T-helper 17 cell (primary cell): ENCODE measurements at places on chromosomes 16 and 17.

DNA sequence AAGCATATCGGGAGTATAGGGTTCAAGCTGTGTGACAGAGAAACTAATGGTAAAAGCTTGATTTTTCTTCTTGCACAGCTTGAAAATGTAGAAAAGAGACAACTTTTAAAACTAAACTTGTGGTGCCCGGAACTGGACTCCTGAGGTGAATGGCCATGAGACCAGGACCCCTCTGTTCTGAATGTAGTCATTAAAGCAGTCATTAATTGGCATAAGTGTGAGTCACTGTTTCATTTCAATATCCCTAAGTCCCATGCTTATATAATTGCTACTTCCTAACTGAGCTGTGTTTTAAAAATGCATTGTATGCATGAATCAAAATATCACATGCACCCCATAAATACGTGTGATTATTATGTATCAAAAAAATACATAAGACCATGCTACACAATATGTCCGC, 463.1 kb upstream of the DYNLRB2 start:
- no peak for DNase-seq

GRCh38 chr17:64084086-64084939, 45.6 kb downstream of the ERN1 start:
- DNase-seq: no peak

DNA sequence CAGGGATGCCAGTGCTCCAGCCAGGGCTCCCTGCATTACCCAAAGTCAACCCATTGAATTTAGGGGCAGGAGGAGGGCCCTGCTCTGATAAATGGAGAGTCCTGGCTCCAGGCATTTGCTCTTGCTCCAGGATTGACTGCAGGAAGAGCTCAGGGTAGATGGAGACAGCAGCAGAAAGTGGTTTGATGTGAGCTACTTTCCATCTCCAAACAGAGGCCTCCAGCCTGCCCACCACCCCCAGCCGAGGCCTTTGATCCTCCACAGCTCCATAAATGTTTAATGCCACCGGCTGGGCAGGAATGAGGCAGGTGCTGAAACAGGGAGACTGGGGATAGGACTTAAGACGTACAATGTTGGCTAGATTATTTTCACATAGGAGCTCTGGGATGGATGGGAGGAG, 4.3 kb upstream of the SEZ6 start:
- DNase-seq: no peak

GRCh38 chr17:562174-562573, 152.5 kb downstream of the VPS53 start:
- DNase-seq: no peak

GRCh38 chr17:61388561-61389356, 10.9 kb upstream of the TBX2 start:
- no peak for DNase-seq

- DNase-seq: no peak
Measured at GRCh38 chr16:75086281-75086680, 30.3 kb downstream of the LDHD start.

DNA sequence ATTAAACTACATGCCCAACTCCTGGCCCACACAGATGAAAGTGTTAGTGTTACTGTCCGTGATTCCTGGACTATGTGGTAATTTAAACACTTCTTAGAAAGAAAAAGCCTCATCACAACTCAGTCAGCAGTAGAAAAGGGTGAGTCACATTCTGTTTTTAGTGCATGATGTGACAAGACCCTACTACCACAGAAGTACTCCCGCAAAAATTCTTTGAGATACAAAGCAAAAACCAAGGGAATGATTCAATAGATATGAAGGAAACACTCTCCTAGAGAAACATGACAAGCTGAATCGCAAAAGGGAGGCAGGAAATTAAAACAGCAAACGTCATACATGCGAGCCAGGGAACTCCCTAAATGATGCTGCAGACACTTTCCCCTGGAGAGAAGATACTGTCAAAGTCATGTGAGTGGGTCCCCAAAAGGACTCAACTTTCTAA, 14.4 kb downstream of the SNN start:
- DNase-seq: no peak

DNA sequence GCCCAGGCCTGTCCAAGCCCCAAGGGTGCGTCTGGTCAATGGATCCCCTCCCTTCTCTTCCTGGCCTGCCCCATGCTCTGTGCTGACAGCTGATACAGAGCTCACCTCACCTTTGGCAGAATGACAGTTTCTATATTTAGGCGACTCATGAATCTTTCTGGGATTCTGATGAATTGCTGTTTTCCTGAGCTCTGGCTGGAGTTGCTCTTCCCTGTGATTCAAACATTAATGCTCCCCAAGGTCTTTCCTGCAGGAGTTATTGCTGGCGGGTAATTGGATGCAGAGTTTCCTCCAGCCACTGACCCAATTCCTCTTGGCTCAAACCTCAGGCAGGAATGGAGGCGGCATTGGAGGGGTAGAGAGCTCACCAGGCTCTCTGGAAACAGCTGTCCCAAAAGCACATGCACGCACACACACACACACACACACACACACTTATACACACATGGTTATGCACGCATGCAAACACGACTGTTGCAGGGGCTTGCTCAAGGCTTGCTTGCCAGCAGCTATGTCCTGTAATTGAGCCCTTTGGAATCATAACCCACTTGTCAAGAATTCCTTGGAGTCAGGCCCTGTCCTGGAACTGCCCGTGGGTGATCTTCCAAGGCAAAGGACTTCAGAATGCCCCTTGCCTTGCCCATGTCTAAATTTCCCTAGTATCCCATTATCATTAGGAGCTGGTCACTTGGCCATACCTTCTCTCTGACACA, 128.8 kb downstream of the ASIC2 start:
- no peak for DNase-seq

DNA sequence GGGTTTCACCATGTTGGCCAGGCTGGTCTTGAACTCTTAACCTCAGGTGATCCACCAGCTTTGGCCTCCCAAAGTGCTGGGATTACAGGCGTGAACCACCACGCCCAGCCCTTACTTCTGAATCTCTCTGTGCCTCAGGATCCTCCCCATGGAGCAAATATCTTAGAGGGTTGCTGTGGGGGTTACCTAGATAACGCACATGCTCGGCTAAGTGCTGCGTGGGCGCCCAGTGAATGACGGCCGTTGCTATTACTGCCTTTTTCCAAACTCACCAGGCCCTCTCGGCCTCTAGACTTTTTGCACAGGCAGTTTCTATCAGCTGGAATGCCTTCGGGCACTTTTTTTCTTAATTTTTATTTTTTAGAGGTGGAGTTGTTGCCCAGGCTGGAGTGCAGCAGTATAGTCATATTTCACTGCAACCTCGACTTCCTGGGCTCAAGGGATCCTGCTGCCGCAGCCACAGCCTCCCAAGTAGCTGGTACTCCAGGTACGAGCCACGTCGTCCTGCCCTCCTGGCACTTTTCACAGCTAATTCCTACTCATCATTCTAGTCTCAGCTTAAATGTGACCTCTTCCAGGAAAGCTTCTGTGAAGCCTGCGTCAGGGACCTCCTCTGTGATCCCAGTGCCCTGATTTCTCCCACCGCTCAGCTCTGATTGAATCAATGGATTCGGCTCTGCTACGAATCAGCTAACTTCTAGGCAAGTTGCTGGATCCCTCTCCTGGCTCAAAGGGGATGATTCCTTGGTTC, 8.6 kb downstream of the CCDC102A start:
- no peak for DNase-seq

GRCh38 chr16:56641166-56641565, 2.7 kb downstream of the MT1A start:
- no peak for DNase-seq

GRCh38 chr17:14298221-14298946, 2.5 kb upstream of the HS3ST3B1 start:
- no peak for DNase-seq

DNA sequence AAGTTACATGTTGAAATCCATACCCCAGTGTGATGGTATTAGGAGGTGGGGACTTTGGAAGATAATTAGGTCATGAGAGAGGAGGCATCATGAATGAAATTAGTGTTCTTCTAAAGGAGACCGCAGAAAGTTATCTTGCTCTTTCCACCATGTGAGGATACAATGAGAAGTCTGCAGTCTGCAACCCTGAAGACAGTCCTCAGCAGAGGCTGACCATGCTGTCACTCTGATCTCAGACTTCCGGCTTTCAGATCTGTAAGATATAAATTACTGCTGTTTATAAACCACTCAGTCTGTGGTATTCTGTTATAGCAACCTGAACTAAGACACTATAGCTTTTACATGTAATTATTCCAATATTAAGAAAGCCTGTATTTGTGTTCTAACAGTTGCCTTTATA, 116.7 kb upstream of the CES5A start:
- no peak for DNase-seq

GRCh38 chr16:70597135-70597835, 49.1 kb upstream of the IL34 start:
- DNase-seq: no peak

DNA sequence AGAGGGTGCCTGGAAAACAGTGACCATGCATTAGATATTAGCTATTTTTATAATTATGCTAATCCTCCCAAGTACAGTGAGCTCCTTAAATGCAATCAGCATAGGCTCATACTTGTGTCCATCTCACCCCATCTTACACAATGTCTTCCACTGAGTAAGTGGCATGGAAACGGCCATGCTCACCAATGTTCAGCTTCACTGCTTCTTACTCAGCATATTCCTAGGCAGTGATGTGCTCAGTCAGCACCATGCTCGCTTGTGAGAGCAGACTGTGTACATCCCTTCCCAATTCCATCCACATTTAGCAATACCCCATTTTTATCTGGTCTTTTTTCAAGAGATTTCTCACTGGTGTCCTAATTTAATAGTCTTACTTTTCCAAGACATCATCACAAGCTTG, 454.8 kb upstream of the SOX9 start:
- no peak for DNase-seq

- peak; percentile 54 for DNase-seq
Measured at GRCh38 chr17:57085448-57086068, 512 bp downstream of the AKAP1 start.

- DNase-seq: no peak
Measured at GRCh38 chr17:50480854-50481490, 2.3 kb downstream of the RSAD1 start.

DNA sequence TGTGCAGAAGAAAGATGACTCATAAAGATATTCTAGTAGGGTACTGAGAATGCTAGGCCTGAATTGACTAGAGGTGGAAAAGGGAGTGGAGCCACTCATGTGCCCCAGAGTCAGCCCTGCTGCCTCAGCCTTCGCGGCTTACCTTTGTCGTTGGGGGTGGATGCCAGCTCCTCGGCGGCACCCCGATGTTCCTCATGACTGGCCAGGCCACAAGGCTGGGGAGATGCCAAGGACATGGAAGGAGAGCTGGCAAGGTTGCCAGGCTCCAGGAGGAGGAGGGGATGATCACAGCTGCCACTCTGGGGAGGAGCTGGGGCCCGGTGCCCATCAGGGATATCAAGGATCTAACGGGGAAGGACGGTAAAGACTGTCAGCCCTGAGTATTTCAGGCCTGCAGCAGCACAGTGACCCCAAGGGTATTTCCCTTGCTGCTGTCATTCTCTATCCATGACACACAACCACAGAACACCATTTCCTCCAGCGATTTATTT, 9.7 kb upstream of the SLC35B1 start:
- DNase-seq: no peak

- DNase-seq: no peak
Measured at GRCh38 chr17:73588891-73589290, 55.4 kb downstream of the SDK2 start.

GRCh38 chr16:54067322-54068065, 219.1 kb downstream of the IRX3 start:
- no peak for DNase-seq

DNA sequence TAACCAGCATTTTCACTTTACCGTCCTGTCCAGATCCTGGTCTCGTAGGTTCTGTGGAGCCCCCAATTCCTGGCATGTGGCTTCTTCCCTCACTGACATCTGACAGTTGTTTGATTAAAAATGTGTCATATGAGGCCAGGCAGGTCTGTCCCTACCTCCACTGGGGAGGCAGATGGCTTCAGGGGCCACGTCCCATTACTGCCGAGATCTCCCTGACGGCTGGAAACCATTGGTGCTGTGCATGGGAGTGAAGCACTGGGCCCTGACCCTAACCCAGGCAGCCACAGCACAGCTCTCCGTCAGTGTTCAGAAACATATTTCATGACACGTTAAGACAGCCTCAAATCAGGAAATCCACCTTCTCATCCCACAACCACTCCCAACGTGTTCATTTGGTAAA, 77.5 kb downstream of the GNAO1 start:
- no peak for DNase-seq

DNA sequence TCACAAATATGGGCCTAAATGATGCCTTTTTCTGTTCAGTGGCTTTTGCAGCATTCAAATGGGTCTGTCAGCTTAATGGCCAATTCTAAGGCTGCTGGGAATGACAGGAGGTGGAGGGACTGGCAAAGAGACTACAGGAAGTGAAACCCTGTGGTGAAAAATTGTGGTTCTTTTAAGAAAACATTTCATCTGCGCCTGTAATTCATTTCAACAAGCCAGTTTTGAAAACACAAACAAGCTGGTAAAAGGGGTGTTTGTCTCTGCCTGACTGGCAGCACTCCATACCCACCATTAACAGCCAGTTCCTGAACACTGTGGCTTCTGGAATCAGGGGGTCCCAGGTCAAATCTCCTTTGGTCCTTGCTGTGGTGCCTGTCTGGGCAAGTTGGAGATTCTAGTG, 3.6 kb upstream of the KDM8 start:
- no peak for DNase-seq

- DNase-seq: no peak
Measured at GRCh38 chr17:69981441-69981840, 93.6 kb upstream of the KCNJ16 start.

DNA sequence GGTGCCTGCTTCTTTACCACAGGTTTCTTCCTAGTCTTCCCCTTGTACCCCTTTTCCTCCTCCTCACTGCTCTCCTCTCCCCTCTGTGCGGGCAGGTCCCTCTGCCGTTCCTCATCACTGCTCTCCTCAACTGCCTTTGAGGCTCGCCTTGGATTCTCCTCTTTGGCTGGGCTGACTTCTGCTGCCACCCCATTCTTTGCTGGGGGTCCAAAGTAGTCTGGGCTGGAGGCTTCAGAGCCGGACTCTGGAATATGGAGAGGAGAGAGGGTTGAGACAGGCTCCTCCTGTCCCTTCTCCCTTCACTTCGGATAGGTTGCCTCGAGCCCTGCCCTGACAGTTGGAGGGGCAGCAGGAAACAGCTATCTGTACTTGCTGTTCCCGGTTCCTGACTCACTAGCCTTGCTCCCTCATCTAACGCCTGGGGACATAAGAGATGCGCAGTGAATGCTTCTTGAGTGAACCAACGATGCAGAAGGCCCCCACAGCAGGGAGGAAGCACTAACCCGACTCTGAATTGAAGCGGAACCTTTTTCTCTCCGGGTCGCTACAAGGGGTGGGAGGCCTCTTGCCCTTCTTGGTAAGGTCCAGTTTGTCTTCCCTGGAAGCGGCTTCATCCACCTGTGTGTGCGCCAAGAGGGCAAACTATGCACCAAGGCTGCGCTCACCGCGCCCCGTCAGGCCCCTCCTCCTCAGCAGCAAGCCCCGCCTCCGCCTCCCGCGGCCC, 655 bp downstream of the HIRIP3 start:
- no peak for DNase-seq

GRCh38 chr17:30312226-30312625, 20.5 kb upstream of the BLMH start:
- DNase-seq: no peak

GRCh38 chr17:37568350-37569053, 40.7 kb downstream of the SYNRG start:
- DNase-seq: no peak

GRCh38 chr17:20934288-20934687, 108.5 kb downstream of the USP22 start:
- DNase-seq: no peak

GRCh38 chr17:17297217-17297616, 6.0 kb upstream of the NT5M start:
- DNase-seq: no peak
